ENCODE measurements at places on chromosomes 4 and X.

GRCh38 chr4:76166480-76166879 is 18.3 kb upstream of the NUP54 start:
- no peak for DNase-seq

DNA sequence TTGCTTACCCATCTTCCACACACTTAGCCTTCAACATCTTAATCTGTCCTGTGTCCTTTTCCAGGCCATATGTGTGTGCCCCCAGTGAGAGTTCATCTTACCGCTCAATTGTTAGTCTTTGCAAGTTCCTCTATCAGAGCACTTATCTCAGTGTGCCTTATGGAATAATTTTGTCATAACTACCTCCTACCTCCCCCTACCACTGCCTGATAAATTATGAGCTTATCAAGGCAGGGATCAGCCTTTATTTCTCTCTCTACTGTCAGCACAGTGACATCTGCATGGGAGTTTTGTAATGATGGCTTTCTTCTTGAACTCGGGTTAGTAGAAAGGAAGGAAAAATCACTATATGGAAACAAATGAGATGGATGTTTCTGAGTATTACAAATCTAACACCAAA is 53.2 kb downstream of the MTM1 start:
- DNase-seq: no peak

DNA sequence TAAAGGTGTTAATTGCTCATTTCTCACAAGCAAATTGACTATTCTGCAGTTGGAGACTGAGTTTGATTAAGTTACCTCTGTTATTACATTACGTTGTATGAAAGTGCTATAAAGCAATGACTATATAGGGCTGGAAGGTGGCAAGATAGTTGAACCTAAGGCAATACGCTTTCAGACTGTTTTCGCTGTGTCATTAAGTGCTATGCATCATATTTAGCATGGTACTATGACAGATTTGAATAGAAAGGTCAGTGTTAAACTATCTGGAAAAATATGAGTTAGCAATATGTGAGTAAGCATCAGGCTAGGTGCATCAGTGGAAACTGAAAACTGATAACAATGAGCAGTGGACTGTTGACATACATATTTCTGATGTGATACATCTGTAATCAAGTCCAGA is 206.0 kb upstream of the ARHGAP24 start:
- no peak for DNase-seq

DNA sequence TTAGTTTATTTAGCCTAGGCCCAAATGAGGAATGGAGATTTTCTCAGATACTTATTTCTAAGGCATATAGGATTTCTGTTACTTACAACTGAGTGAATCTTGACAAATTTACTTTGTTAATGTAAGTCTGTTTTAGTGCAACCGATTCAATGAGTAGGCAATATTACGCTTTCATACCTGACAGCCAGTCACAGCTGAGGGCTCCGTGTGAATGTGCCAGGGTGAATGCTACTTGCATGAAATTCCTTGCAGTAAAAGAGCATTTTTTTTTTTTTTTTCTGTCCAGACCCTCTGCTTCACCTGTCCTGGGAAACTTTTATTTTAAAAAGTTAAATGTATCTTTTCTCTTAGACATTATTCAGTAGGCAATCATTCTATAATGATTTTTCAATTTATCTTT is 1100.0 kb downstream of the FAT4 start:
- DNase-seq: no peak

- no peak for DNase-seq
These were observed 459.5 kb downstream of the RAPGEF2 start for GRCh38 chr4:159562366-159562765.

GRCh38 chr4:139457318-139457717 is 3.4 kb downstream of the RAB33B start:
- no peak for DNase-seq

- DNase-seq: no peak
These were observed 46.1 kb downstream of the LAS1L start for GRCh38 chrX:65488495-65488894.

- no peak for DNase-seq
These were observed 289.8 kb downstream of the ADGRL3 start for GRCh38 chr4:61489927-61490326.

DNA sequence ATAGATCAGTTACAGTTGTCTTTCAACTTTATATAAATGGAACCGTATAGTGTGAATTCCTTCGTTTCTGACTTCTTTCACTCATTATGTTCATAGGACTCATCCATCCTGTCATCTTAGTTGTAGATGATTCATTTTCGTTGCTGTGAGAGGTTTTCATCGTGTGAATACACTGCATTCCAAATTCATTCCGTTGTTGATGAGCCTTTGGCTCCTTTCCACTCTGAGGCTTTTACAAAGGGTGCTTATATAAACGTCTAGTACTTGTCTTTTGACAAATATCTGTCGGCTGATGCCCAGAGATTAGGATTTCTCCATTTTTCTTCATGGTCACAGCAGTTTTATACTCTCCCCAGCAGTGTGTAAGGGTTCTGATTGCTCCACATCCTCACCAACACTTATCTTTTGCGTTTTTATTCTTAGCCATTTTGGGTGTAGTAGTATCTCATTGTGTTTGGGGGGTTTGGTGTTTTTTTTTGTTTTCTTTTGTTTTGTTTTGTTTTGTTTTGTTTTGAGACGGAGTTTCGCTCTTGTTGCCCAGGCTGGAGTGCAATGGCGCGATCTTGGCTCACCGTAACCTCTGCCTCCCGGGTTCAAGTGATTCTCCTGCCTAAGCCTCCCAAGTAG is 48.6 kb downstream of the LRP2BP start:
- no peak for DNase-seq

DNA sequence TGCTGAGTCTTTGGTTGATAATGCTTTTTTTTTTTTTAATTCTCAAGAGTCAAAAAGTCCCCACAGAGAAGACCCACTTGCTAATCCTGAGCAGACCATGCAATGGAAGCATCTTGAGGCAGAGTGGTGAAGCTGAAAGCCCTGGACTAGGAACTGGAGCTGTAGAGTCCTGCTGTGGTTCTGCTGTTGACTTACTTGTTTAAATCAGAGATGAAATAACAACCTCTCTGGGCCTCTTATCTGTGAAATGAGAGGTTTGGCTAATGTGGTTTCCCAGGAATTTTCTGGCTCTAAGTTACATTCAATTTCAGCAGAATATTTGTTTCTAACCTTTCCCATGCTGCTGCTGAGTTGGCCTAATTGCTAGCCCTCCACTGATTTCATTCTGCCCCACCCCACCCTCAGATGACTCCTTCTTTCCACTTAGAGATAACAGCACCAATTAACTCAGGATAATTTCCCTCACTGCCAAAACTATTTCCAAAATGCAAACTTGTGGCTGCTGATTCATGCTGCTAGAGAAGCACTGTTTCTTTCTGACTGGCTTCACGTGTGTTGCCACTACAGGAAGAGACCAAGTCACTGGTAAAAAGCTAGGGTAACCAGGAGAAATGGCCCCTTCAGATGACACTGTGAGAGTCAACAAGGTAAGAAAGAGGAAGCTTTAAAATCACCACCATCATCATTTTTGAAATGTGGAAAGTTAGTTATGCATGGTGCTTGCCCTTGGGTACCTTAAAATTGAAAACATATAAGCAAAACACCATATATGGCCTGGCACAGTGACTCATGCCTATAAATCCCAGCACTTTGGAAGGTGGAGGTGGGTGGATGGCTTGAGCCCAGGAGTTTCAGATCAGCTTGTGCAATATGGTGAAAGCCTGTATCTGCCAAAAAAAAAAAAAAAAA is 326.4 kb downstream of the DCHS2 start:
- no peak for DNase-seq

GRCh38 chr4:164614999-164615398 is 138.9 kb upstream of the SMIM31 start:
- DNase-seq: no peak

GRCh38 chrX:11103006-11103405 is 8.1 kb upstream of the HCCS start:
- DNase-seq: no peak

GRCh38 chr4:7186031-7186430 is 6.3 kb upstream of the SORCS2 start:
- DNase-seq: no peak

DNA sequence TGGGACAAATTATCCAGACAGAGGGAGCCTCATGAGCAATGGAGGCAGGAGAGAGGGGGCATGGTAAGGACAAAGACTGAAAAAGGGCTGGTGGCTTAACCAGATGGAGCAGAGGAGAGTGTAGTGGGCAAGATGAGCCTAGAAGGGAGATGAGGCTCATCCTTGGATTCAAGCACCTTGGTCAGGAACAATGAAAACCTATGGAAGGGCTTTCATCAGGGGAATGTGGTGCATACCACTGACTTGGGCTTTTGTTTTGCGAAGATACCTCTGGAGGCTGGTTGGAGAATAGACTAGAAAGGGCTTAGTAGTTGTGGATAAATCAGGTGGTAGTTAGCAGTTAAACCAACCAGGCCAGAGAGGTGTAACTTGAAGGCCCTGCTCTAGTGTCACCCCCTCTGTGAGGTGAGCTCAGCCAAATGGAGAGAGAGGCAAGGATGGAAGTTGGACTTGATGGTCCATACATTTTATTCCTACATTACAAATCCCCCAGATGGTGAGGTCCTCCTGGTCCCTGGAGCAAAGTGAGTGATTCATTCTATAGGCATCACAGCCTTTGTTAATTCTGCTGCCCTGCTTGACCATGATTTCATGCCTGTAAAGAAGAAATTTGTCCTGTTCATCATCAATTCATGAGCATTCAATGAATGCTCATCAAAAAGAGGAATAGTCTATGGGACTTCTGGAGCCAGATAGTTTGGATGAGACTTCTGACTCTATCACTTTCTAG is 264.8 kb upstream of the IGFBP7 start:
- DNase-seq: no peak

Measured in activated T-helper 1 cell treated with Interleukin-2 at 50 U/mL for 16 hours (primary cell).